ENCODE measurements at places on chromosomes 16 and 17.

- no peak for DNase-seq
Measured at GRCh38 chr16:56480776-56481467, 29.6 kb downstream of the OGFOD1 start.

DNA sequence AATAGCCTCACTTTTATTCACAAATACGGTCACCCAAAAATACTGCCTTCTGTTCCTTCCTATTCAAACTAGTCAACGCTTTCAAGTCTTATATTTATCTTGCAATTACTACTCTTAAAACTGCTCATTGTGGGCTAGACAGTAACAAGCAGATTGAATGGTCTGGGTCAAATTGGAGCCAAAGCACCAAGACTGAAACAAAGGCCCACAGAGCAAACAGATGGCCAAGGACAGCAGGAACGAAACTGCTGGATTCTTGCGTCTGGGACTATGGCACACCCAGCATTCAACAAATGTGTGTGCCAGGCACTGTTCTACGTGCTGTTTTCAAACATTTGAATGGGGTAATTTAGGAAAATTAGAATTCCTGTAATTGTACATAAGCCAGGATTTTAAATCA lies 250.1 kb upstream of the PSMD7 start:
- DNase-seq, result peak; percentile 16

DNA sequence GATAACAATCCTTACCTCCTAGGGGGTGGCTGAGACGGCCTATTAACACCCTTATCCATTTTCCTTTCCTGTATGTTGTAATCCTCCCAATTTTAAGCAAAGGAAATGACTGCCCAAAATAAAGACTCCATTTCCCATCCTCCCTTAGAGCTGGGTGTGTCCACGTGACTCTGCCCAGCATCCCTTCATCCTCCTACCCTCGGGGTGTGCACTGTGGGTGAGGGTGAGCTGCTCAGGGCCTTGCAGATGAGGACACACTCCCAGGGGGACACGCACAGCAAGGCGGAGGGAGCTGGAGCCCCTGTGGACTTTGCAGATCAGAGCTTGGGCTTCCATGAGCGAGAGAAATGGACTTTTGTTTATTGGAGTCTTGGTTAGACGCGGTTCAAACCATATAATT lies 186.8 kb downstream of the IRF8 start:
- no peak for DNase-seq

GRCh38 chr16:10946308-10946707 lies 1.9 kb downstream of the CLEC16A start:
- no peak for DNase-seq

GRCh38 chr16:11992008-11992584 lies 15.6 kb downstream of the SNX29 start:
- no peak for DNase-seq

DNA sequence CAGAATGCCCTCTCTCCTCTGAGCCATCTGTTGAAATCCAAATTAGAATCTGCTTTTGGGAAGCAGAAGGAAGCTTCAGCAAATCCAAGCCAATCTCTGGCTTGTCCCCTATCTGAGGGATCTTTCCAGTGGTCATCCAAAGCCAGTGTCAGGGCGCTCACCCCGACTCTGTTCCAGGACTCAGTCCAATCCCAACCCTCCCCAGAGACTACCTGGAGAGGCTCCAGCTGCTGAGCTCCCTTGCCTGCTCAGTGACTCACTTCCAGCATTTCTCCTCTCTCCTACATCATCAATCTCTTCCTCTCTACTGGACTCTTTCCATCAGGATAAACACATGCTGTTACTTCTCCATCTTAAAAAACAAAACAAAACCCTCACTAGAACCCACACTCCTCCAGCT lies 2.4 kb downstream of the MATCAP1 start:
- DNase-seq, result no peak

GRCh38 chr17:3593384-3593783 lies 15.8 kb downstream of the TRPV1 start:
- DNase-seq, result no peak

DNA sequence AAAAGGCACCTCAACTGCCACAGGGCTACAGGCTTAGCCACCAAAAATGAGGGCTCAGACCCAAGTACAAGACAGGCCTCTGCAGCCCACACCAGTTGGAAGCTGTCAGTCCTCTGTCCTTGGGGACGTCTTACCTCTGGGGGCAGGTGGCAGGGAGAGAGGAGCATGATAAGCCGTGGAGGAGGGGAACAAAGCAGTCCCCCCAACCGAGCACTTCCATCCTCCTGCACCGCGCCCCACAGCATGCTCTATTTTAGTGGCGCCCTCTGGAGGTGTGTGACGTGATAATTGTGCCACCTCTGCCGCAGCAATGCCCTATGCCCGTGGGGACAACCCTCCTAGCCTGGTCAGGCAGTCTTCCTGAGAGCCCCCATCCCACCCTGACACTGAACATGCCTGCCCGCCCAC lies 13.6 kb downstream of the G6PC3 start:
- no peak for DNase-seq

DNA sequence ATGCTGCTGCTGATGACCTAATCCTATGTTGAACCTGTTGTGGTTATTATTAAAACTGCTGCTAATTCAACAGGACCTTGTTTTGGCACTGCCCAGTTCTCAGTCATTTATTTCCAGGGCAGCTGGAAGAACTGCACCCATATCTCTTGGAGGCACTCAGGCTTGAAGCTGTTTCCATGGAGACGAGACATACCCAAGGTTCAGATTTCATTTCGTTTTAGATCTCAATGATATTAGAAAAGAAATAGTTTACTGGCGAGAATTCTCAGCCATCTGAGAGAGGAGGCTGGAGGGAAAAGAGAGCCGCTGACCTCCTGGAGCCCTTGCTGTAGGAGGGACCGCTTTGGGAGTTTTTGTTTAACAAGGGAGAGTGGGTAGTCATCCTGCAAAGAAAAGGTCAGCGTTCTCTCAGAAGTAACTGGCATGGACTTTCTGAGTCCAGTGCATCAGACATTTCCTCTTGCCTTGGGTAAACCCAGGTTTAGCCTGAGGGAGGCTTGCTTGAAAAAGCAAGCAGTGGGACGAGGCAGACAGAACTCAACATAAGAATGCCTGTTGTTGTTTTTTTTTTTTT lies 75.4 kb downstream of the YPEL2 start:
- peak; percentile 80 for DNase-seq

- DNase-seq, result no peak
Measured at GRCh38 chr17:33927732-33928133, 327.4 kb upstream of the CCL2 start.

DNA sequence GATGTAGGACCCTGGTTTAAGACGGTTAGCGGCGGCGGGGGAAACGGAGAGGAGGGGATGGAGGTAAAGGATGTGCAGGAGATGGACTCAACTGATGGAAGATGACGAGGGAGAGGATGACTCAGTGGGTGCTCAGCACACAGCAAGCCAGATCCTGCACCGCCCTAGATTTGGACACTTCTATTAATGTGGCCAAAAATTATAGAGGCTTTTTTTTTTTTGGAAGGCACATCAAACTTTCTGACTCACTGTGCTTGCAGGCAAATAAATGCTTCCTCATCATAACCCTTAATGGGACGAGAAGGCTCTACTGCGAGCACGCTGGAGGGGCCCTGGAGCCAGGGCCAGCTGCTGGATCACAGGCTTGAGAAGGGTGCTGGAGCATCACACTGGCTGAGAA lies 36.0 kb downstream of the RTN4RL1 start:
- DNase-seq, result no peak

- peak; percentile 54 for DNase-seq
Measured at GRCh38 chr16:19463468-19464315, 46.0 kb downstream of the TMC5 start.

GRCh38 chr17:44558334-44558709 lies 1.0 kb downstream of the FZD2 start:
- no peak for DNase-seq

- no peak for DNase-seq
Measured at GRCh38 chr17:71764505-71764904, 356.3 kb upstream of the SOX9 start.

DNA sequence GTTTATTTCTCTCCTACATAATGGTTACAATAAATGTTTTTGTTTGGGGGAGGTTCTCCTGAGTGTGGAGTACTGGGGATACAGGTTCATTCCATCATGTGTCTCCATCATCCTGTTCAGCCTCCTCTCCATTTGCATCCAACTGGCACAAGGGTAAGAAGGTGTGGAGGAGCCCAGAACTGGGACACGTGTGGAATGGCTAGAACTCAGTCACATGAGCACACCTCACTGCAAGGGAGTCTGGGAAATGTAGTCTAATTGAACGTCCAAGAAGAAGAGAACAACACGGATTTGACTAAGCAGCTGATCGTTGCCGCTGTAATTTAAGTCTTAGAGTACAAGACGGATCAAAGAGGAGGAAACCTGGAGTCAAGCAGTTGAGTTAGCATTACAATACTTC lies 6.1 kb downstream of the OR1A1 start:
- no peak for DNase-seq

DNA sequence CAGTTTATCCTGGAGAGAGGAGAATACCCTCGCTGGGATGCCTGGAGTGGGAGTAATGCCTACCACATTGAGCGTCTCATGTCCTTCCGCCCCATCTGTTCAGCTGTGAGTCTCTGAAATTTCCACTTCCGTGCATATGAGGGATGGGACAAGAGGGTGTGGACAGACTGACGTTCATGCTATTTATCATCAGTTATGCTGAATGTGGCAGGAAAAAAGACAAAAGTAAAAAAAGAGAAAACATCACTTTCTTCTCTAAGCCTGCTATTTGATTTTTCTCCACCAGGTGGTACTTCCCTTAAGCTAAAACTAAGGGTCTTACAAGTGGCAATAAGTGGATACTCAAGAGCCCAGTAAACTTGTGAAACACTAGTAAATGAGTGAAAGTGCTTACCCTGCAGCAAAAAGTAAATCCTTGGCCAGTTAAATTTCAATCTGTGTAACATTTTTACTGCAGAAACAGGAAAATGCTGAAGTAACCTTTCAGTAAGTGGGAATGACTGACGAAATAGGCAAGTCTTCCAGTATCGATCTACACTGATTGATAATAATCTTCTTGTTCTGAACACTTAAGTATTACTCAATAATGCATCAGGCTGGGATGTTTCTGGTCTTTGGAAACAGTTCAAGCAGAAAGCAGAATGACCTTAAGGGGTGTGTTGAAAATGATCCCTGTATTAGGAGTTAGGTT lies 5.6 kb downstream of the CRYBA1 start:
- no peak for DNase-seq

DNA sequence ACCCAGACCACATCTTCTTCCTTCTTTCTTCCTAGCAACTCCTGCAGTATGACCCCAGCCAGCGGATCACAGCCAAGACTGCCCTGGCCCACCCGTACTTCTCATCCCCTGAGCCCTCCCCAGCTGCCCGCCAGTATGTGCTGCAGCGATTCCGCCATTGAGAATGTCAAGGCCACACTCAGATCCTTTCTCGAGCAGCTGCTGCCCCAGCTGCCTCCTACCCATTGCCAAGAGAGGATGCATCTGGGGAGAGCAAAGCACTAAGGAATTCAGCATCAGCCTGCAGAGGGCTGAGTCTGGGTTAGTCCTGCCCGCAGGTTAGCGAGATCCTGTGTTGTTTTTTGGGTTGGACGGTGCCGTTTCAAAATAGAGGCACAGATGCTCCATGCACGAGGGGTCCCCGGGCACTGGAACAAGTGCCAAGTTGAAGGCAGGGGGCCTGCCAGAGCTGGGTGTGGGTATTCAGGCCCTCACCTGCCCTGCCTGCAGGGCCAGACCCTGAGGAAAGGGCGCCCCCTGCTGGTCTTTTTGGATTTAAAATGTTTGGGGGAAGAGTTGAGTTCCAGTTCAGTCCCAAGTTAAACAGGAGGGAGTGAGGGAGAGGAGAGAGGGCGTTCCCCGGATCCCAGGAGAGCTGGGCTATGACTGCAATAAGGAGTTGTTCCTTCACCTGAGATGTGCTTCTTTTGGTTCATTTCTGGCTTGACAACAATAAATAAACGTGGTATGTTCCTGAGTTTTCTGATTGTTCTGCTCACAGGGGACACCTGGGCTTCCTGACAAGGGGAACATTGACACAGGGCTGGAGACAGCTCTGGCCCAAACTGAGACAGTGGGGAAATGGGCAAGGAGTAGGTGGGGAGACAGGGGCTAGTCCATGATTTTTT lies 4.9 kb downstream of the CDK3 start:
- peak; percentile 49 for DNase-seq

DNA sequence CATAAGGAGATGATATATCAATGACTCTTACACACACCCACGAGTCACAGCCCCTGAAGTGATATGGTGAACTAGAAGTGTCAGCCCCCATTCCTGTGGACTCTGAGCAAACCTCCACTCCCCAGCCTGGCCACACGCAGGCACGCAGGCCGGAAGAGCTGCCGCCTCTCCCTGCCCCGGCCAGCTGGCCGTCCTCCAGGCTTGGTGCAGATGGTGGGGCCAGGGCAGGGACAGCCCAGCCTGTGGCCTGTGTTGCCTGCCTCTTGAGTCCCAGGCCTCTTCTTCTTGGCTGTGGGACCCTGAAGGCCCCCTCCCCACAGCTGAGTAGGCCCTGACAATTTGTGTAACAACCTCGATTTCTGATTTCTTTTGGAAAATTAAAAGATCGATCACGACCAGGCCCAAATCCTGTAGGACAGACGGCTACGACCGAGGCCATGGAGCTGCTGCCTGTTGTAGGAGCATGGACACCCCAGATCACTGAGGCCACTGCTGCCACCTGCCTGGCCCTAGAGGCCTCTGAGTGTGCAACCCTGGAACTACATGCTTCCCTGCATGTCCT lies 10.0 kb upstream of the MPRIP start:
- DNase-seq, result no peak

- DNase-seq, result no peak
Measured at GRCh38 chr16:67764158-67764667, 42.1 kb downstream of the RANBP10 start.

- DNase-seq, result no peak
Measured at GRCh38 chr17:37483311-37484039, 6.2 kb upstream of the DUSP14 start.

GRCh38 chr16:76879420-76879819 lies 311.6 kb upstream of the MON1B start:
- DNase-seq, result no peak

DNA sequence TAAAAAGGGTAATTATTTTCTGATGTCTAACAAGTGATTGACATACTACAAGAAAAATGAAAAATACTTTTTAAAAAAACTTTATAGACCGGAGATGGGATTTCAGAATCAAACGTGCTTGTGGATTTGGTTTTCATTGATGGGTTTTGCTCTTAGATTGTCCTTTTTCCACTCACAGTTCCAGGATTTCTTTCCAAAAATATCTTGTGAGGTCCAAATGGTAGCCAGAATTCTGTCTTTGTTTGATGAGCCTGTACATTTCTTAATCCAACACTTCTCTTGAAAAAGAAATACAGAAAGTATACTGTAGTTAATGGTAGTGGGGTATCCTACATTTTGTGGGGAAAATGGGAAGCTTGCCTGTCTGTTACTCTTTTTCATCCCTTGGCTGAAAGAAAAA lies 329.3 kb downstream of the KCNJ2 start:
- DNase-seq, result no peak

GRCh38 chr16:15768201-15768600 lies 88.6 kb downstream of the MYH11 start:
- no peak for DNase-seq

GRCh38 chr16:87713451-87714229 lies 52.1 kb downstream of the KLHDC4 start:
- no peak for DNase-seq

Data from NCI-H1092 (cell line).